ENCODE measurements at places on chromosomes 16 and 17.

DNA sequence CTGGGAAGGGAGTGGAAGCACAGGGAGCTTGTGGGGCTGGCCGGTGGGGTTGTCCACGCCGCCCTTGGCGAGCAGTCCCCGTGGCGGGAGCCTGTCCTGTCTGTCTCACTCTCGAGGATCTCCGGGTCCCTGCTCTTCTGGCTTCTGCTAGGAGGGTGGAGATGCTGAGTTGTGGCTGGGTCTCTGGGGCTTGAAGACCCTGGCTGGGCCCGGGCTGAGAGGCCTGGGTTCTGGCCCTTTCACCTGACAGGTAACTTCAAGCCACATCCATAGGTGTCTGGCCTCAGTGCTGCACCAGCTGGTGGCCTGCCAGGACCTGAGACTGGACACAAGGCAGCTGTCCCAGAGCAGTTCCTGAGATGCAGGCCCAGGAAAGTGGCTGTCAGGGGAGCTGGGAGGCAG lies 46.7 kb downstream of the PRMT7 start:
- no peak for DNase-seq

GRCh38 chr17:79387783-79388182 lies 223.1 kb downstream of the RBFOX3 start:
- DNase-seq: no peak

DNA sequence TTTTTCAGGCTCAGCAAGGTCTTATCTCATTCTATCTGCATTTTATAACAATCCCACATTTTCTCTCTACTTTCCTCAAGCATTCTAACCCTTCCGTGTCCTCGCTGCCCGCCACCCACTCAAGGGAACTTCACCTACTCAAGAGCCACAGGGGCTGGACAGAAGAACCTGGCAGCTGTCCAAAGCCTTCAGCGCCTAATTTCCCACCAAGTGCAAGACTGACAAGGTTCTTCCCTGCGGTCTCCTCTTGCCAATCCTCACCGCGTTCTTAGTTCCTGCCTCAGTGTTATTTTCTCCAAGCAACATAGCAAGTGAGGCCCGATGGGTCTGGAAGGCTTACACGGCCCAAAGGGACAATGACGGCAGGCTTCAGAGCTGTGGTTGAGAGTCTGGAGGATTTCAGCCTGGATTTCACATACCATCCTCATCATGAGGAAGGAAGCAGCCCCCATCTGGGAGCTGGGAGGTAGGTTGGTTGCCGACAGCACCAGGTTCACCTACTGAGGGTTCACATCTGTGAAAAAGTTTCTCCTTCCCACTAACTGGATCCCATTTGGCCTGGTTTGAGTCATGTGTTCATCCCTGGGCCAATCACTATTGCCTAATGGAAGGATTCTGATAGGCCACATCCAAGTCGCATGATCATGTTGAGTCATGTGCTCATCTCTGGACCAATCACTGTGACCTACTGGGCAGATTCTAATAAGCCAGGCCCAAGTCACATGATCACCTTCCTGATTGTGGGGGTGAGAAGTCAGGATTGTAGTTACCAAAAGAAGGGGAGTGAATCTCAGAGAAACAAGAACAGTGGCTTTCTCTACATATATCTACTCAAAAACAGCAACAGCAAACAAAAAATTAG lies 108.2 kb downstream of the N4BP1 start:
- no peak for DNase-seq

DNA sequence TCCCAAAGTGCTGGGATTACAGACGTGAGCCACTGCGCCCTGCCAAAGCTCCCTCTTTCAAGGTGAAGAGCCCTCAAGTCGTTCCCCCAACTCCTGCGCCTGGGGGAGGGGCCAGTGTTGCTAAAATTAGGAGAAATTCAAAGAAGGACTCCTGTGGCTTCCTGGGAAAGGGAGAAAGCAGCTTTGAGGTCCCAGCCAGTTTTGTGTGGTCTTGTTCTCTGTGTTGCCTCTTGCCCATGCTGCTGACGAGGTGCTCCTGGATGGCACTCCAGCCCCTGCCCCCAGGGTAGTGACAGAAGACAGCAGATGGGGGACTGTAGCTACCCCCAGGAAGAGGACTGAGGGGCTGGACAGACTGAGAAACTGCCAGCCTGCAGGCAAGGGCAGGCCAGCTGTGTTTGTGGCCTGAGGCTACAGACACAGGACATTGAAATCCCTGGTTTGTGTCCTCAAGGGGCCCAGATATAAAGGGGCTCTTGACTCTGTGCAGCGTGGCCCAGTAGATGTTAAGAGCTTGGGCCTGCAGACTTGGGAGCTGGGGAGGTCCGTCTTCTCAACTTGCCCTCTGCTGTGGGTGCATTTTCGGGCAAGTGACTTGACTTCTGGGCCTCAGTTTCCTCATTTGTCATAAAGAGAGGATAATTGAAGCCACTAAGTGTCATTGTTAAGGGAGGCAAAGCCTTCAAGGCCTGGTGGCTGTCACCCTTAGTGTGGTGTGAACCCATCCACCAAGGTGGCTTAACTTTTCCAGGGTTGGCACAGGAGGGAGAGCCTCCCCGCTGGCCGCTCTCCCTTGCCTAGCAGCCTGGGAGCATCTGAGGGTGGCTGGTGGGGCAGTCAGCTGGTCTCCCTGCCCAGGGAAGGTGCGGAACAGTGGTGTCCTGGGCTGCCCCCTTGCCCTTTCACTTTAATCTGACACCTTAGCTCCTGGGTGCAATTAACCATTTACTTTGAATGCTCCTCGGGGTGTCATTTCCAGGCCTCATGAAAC lies 4.1 kb downstream of the UBALD2 start:
- DNase-seq: no peak
